ENCODE measurements at places on chromosomes 3 and 15.
A peak's percentile ranks its signal among the peaks of the same experiment; 100 is the strongest.

DNA sequence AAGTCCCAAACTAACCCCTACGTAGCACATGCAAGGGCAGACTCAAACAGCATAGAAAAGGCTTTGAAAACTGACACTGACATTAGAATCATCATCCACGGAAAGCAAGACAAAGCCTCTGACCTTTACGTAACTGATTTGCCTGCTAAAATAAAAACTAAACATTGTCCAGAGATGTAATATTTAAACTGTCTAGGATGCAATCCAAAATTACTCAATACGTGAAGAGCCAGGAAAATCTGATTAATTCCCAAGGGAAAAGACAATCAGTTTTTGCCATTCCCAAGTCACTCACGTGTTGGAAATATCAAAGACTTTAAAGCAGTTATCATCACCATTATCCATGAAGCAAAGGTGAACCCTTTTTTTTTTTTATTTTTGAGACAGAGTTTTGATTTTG, 13.3 kb upstream of the IQCF1 start:
- no peak for DNase-seq

- DNase-seq, result no peak
Observed at GRCh38 chr3:16176391-16177030, 2.0 kb downstream of the GALNT15 start.

- no peak for DNase-seq
Observed at GRCh38 chr3:197491923-197492664, 63.7 kb downstream of the BDH1 start.

GRCh38 chr3:107990926-107991325, 99.9 kb downstream of the CD47 start:
- DNase-seq, result no peak

- no peak for DNase-seq
Observed at GRCh38 chr15:76932135-76932966, 802 bp downstream of the RCN2 start.

DNA sequence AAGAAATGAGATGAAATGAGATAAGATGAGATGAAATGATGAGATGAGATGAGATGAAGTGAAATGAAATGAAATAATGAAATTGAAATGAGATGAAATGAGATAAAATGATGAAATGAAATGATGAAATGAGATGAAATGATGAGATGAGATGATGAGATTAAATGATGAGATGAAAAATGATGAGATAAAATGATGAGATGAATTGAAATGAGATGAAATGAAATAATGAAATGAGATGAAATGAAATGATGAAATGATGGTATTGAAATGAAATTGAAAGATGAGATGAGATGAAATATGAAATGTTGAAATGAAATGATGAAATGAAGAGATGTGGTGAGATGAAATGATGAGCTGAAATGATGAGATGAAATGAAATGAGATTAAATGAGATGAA, 231.0 kb downstream of the GOLGA6L6 start:
- DNase-seq, result no peak

GRCh38 chr3:48299746-48300712, 33.4 kb downstream of the SPINK8 start:
- DNase-seq, result no peak

DNA sequence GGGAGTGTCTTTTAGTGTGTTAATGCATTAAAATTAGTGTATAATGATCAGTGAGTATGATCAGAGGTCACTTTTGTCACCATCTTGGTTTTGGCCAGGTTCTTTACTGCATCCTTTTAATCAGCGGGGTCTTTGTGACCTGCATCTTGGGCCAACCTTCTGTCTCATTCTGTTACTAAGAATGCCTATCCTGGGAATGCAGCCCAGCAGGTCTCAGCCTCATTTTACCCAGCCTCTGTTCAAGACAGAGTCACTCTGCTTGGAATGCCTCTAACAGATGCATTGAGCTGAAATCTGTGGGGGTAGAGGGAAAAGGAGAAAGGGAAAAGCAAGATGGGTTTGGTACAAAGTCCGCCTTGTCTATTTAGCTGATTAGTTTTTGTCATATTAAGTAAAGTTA, 5.3 kb upstream of the BLOC1S6 start:
- DNase-seq, result no peak

DNA sequence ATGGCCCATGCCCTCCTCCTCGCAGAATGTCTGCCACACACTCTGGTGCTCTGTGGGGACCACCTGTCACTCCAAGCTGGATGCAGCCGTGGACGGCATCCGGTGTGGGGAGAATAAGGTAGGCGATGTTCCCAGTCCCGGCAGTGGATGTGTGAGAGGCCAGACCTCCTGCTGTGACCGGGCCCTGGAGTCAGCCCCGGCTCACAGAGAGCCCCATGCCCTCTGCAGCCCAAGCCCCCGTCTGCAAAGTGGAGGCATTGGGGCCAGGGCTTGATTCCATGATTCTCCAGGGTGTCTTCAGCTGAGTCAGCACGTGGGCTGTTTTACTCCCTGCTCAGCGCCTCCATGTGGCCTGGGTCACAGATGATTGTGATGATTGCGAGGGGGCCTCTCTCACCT, 32.2 kb downstream of the GOLGA6L10 start:
- no peak for DNase-seq

DNA sequence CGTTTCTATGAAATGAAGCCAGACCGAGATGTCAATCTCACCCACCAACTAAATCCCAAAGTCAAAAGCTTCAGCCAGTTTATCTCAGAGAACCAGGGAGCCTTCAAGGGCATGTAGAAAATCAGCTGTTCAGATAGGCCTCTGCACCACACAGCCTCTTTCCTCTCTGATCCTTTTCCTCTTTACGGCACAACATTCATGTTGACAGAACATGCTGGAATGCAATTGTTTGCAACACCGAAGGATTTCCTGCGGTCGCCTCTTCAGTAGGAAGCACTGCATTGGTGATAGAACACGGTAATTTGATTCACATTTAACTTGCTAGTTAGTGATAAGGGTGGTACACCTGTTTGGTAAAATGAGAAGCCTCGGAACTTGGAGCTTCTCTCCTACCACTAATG, 41.9 kb upstream of the TRA2B start:
- DNase-seq, result no peak

- no peak for DNase-seq
Observed at GRCh38 chr15:51342227-51342999, 958 bp downstream of the GLDN start.

GRCh38 chr15:91909574-91909973, 56.1 kb downstream of the SLCO3A1 start:
- DNase-seq, result no peak

- DNase-seq, result no peak
Observed at GRCh38 chr3:63624941-63625560, 27.4 kb upstream of the SNTN start.

DNA sequence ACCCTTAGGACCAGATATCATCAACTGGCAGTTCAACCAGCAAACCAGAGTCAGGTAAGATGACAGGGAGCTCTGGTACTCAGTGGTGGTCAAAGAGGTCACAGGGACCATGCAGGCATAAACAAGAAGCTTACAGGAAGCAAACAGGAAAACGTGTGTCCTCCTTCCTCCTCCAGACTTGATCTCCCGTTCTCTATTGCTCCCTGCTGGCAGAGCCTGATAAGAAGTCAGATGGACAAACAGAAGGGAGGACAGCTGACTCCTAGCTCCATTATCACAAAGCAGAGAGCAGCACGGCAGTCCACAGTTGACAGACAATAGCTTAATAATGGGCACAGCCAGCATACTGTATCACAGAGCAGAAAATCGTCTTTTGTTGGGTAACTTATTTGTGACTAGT, 156.5 kb upstream of the SLC2A2 start:
- peak; percentile 21 for DNase-seq

GRCh38 chr3:87996882-87997281, 61.9 kb downstream of the CGGBP1 start:
- DNase-seq, result no peak

GRCh38 chr3:115712871-115713270, 89.6 kb downstream of the GAP43 start:
- no peak for DNase-seq

- DNase-seq, result no peak
Observed at GRCh38 chr3:136162322-136162721, 33.8 kb downstream of the MSL2 start.

DNA sequence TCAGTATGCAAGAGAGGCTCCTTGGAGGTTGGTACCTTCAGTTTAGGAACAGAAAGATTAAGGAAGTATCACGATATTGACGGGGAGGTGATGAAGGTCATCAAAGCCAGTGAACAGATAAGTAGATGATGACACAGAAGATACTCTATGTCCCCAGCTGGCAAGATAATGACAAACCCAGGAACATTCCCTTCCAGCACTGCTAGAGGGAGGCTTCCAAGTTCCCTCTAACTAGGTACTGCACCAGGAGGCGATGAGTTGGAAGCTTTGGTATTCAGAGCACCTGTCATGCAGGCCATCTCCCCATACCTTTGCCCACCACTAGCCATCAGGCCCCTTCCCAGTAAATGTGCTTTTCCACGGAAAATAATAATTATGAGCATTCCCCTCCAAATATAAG, 40.8 kb downstream of the NBEAL2 start:
- DNase-seq, result no peak

DNA sequence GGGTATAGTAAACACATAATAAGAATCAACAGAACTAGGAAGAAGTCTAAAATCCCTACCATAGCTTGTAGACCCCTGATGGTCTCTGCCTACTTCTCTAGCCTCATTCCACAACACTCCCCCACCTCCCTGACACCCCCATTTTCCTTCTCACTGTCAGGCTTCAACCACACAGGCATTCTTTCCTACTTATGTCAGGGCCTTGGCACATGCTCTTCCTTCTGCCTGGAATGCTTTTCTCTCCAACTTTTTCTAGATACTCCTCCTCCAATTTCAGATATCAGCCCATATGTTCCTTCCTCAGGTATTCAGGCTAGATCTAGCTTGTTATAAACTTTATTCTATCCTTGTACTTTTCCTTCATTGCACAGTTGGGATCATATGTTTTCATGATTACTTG, 106.0 kb upstream of the MRPL3 start:
- DNase-seq, result no peak

DNA sequence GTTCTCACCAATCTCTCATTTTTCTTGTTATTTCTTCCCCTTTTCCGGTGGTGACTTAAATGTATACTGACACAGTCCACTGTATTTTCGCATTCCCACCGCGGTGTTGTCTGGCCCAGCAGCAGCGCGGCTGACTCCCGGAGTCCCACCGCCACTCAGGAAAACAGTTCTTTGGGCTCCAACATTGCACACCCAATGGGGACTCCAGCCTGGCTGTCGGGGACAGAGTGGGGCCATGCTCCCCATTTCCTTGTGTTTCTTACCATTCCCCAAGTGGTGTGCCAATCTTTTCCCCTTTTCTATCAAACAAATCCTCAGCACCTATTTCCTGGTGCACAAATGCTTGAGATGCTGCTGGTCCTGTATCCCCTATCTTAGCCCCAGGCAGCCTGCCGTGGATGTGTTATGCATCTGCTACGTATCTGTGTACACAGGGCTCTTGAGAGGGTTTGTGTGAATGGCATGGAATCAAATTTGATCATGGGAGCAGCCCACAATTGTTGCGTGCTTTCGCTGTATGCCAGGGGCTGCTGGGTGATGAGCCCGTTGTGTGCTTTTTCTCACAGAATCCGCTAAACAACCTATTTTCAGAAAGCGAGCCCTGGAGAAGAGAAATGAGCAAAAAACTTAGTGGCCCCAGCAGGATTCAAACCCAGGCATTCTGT, 219.1 kb upstream of the RGMA start:
- DNase-seq, result no peak

DNA sequence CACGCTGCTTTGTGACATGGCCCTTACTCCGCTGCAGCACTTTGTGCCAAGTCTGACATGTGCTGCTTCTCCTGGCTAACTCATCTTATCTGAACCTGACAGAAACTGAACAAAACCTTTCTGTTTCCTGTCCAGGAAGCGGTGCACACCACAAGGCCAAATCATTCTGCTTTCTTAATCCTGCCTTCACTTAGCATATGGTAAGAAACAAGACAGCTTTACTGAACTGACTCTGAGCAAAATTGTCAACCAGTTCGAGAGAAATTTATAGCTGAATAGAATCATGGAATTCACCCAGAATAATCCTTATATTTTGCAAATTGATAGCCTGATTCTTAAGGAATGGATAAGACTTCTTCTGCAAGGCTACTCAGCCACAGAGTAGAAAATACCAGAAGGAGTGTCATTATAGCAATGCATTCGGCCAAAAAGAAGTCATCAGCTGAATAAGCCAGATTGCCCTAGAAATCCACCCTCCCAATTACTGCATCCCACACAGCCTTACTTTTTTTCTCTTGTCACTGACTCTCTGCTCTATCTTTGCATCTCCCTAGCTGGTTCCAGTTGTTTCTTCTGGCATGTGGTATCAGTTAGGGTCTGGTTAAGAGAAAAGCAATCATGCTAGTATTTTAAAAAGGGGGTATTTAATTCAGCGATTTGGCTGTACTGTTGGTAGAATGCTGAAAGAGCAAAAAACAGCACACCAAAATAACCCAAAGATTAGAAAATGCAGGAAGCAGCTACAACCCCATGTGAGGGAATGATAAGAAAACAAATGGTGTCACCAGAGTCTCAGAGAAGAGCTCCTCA, 41.6 kb upstream of the STRIT1 start:
- DNase-seq, result no peak

DNA sequence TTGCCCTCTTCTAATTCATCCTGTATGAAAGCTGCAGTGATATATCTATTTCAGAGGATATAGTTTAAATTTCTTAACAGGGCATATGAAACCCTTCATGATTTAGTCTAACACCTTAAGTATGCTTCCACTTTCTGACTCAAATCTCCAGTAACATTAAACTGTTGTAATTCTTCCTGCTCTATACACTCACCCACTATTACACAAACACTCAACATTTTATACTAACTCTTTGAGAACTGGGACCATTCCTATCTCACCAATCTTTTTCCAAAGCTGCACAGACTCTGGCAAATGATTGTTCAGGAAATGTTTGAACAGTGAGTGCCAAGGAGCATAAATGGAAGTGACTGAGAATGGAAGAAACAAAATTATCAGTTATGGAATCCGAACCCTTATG, 560.4 kb upstream of the DPPA4 start:
- DNase-seq, result no peak

DNA sequence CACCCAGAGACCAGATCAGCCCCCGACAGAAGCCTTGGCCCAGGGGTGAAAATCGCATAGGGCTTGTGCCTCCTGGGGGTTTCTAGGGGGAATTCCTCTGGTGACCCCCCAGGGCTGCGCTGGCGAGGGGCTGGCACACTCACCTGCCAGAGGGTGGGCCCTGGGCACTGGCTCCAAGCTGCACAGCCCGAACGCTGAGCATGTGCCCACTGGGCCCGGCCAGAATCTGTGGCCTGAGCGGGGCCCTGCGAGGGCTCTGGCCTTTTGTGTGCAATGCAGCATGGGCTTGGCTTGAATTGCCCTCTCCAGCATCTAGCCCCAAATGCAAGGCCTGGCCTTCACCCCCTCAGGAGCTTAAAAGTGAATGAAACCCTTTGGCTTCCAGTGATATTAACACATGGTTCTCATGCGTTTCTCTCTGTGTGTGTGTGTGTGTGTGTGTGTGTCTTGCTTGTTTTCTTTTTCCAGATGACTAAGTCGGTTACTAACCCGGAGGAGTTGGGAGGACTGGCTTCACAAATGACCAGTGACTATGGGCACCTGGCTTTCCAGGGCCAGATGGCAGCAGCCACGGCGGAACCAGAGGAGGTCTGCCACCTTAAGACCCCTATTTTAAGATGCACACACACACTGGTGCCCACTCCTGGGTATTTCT, 259.1 kb upstream of the TPM1 start:
- DNase-seq, result no peak

GRCh38 chr3:149011676-149012075, 20.3 kb downstream of the GYG1 start:
- DNase-seq, result no peak

- no peak for DNase-seq
Observed at GRCh38 chr15:65363306-65363705, 14.5 kb downstream of the IGDCC3 start.
